ENCODE measurements at places on chromosomes 6 and 20.

DNA sequence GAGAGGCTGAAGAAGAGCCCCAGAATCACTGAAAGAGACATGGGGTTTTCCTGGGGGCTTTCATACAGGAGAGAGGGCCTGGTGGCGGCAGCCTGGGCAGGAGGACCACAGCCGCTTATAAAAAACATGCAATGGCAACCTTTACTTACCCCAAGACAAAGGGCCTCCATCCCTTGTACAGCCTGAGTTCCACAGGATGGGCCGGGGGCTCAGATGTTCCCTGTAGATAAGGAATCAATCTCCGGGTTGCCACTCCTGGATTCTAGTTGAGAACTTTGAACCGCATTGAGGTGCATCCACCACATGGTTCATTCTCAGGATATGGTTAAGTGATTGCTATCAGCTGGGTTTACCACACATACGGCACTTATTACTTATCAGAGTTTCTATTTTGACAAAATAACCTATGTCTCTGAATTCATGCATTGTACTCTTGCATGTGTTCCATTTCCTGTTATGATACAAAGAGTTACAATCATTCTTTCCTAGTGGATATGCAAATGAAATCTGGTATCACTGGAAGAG lies 677.6 kb downstream of the KIF16B start:
- no peak for DNase-seq

GRCh38 chr6:38724343-38724742 lies 9.2 kb downstream of the DNAH8 start:
- DNase-seq: no peak

- no peak for DNase-seq
Observed at GRCh38 chr6:165229216-165229615, 80.2 kb downstream of the C6orf118 start.

GRCh38 chr20:54680872-54681619 lies 205.7 kb downstream of the DOK5 start:
- DNase-seq: no peak

DNA sequence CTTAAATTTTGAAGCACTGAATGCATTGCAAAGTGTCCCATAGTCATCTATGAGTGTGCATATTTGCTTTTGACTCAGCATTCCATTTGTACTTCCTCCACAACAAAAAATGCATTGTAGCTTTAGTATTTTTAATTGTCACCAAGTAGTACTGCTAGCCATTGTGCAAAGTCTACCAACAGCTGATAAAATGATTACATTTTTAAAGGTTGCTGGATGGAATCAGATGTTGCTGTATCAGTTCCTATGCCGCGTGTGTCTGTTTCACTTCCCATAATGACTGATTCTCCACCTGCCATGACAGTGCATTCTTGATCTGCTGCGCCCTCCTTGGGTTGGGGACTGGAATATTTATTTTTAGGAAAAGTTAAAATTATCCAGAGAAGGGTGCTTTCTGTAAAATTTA lies 41.2 kb downstream of the SLX4IP start:
- DNase-seq: no peak

- DNase-seq: no peak
Observed at GRCh38 chr6:122947355-122947754, 48.7 kb upstream of the CLVS2 start.

DNA sequence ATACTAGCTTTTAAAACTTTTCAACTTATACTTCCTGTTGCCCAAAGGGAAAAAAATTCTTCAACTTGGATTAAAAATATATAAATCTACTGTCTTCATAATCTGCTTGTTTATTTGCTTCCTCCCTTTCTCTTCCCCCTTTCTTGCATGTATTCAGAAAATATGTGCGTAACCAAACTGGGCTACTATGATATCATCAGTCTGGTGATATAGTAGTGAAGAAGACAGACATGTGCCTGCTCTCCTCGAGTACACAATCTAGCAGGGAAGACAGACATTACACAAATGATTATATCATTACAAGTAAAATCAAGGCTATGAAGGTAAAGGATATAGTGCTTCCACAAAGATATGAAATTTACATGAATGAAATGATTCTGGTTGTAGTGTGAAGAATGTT lies 31.0 kb downstream of the IBTK start:
- no peak for DNase-seq

DNA sequence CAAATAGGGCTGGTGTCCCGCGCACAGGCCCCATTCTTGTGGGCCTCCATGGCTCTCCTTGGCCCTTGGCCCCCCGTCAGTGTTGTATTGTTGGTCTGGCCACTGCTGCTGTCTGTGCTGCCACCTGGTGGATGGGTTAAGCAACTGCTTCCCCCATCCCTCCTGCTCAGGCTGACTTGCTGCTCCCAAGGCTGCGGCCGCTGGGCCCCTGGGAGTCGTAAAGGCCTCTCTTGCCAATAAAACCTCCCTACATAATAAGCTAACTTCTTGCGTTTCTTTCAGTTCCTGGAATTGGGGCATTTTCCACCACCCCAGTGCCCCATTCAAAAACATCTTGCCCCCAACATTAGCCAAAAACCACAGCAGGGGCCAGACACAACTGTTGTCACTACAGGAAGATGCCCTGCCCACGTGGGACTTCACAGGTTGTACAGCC lies 27.1 kb downstream of the CD83 start:
- peak; percentile 40 for DNase-seq

DNA sequence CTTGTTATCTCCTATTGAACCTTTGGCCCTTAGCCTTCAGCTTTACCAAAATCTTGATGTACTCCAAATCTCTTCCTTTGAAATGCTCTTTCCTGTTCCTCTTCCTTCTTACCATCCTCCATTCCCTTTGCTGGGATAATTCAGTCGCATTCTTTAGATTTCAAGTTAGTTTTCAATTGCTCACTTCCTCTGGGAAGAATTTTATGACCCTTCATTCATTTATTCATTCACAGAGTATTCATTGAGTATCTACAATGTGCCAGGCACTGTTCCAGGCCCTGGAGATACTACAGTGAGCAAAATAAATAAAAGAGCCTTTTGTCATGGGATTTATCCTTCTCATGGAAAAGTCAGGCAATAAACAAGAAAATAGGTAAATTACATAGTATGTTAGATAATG lies 548.2 kb upstream of the FLRT3 start:
- DNase-seq: no peak

DNA sequence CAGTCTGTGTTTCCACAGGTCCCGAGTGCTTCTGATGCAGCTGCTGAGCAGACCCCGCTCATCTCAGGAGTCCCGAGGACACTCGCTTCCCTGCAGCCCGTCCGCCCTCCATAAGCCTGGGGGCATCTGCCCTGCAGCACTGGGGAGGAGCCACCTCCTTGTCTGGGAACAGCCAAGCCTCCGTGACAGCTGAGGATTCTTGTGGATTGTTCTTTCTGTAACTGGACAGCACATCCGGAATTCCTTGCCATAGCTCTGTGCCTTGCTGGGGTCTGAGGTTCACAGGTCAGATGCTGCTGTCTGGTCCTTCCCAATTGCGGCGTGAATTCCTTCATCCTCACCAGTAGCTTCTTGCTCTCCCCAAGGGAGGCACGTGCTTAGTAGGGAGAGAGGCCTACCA lies 38.4 kb upstream of the FNDC1 start:
- DNase-seq: no peak

DNA sequence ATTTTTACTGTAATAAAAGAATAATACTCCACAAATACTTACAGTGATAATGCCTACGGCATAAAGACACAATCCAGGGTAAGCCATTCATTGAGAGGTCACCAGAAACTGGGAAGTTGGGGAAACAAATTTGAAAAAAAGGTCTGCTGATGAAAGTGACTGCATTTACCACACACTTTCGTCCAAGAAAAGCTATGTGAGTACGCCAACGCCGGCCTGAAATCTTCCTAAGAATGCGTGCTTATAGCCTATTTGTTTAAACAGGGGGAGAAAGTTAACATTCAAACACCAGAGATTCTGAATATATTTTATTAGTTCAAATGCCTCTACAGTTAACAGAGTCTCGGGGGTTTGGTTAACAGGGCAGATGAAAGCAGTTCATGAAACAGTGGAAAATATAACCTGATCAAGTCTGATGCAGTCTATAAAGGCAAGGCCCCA lies 657 bp upstream of the LTV1 start:
- DNase-seq: no peak

- no peak for DNase-seq
Observed at GRCh38 chr20:41533537-41534136, 84.5 kb downstream of the CHD6 start.

DNA sequence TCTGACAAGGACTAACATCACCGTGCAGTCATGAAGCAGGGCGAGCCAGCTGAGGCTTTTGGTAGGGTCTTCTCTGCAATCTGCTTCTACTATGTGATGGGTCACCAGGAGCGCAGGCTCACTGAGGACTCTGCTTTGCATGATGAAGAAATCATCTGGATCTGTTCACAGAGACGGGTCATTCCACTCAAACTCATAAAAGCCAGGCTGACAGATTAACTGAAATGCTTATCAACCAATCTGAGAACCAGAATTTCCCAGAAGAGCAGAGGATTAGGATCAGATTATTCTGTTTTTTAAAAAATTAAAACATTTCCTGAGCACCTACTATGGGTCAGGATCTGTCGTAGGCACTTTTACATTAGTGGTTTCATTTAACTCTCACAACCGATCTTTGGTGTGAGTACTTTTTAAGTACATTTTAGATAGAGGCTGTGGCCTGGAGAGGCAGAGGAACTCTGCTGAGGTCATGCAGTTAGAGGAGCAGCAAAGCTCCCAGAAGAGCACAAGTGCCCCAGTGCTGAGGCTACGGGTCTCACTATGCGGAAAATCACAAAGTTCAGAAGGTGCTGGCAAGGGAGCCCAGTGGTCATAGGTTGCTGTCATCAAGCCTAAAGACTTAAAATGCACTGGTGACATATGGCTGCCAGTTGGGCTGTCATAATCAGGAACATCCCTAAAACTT lies 109.1 kb downstream of the BACH2 start:
- DNase-seq: no peak

GRCh38 chr20:8432435-8433148 lies 300.5 kb downstream of the PLCB1 start:
- DNase-seq: no peak

GRCh38 chr6:165889636-165890403 lies 226.8 kb upstream of the PDE10A start:
- no peak for DNase-seq

DNA sequence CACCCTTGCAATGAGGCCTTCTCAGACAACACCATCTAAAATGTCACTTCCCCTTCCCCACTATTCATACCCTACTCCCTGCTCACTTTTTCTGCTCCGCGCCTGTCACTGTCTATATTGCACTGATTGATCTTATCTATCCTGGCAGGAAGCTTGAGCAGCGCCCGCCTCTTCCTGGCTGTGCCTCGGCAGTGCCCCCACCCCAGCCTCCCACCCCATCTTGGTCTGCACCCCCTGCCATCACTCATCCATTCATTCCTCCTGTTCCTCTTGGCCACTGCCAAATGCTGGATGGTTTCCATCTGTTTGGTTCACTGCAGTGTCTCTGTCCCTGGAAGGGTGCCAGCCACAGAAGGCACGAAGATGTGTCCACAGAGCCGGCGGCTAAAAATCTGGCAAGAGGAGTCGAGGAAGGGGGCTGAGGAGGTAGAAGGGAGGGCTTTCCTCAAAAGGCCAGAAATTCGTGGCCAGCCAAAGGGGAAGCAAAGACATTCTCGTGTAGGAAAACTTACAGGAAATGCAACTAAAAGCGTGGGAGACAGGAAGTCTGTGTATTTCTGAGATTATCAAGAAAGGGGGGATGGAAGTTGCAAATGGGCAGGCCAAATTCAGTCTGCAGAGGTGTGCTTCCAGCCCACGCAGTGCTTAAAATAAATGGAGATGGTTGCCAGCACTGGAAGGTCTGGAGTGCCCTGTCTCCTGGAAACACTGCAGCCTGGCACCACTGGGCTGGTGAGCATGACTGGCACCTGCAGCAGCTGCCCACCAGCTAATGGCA lies 27.6 kb downstream of the SYNJ2 start:
- no peak for DNase-seq

DNA sequence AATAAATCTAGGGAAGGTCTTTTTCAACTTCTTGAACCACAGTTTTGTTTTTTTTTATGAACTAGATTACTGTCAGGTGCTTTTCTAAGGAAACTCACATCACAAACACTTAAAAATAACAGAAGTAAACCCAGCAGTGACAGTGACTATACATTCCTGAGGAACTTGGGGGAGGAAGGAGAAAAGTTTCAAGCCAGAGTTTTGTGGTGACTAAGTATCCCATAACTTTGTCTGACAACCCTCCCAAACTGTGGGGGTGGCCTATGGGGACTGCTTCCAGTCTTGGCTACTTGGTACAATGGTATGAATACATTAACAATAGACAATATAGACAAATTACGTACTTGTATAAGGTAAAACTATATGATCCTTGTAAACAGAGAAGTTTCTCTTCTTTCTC lies 202.5 kb upstream of the MAN1A1 start:
- no peak for DNase-seq

GRCh38 chr6:40135491-40136072 lies 201.3 kb upstream of the MOCS1 start:
- no peak for DNase-seq

DNA sequence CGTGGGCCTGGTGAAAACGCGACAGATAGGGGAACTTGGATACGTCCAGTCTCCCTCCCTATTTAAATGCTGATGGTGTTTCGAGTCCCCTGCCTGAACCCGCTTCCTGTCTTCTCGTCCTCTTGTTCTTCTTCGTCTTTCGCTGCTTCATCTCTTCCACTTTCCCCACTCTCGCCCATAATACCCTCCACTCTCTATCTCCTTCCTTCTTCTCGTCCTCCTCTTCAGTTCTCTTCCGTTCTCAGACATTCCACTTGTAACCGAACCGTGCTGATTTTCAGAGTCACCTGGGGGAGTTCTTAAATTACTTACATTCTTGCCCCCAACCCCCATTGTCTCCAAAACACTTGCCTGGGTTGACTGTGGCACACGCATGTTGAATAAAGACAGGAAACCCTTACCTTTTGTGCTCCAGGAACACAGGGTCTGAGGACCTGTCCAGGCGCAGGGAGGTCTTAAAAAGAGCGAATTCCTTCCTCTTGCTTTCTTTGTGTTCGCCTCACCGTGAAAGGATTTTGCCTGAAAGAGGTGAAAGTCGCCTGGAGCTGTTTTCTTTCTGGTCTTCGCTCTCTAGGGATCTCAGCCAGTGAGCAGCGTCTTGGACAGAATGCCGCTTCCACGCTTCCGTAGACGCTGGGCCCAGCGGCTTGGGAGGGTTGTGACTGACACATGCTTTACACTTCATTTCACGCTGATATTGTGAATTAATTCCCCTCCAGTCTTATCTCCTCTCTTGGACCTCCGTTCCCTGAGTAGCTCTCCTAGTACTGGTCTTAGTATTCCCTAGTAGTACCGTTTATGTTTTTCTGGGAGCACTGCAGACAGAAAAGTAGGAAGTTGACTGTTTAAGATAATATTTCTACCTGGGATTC lies 184.0 kb downstream of the GPX5 start:
- no peak for DNase-seq

GRCh38 chr6:33072508-33073100 lies 845 bp downstream of the HLA-DPA1 start:
- no peak for DNase-seq

- no peak for DNase-seq
Observed at GRCh38 chr6:87561017-87561416, 28.8 kb downstream of the RARS2 start.

Measured in stimulated activated CD8-positive, alpha-beta memory T cell treated with anti-CD3 and anti-CD28 coated beads, Interleukin-15, amount 100 ng/mL, for 48 hours (primary cell).